ENCODE measurements at places on chromosomes 11 and 22. TPM values are rescaled to one million over a fixed set of nuclear protein-coding genes. Genes with fewer than 3 reads are reported as not detected.

Gene OR10D3
- total RNA-seq: not detected

Gene MS4A4A
- 67.0 TPM for total RNA-seq

Gene TMEM45B
- total RNA-seq: 0.19 TPM

Gene RELT
- total RNA-seq: 11.5 TPM

Gene DDB1
- 134 TPM for total RNA-seq

Gene SYT7
- 2.3 TPM for total RNA-seq

Gene KCNJ1
- 0.24 TPM for total RNA-seq

Gene SCO2
- total RNA-seq: 4.7 TPM

Gene MS4A15
- total RNA-seq: not detected

Gene ARHGEF17
- 201 TPM for total RNA-seq

Gene KRTAP5-9
- total RNA-seq: 0.57 TPM

- DNase-seq: no peak
Observed at GRCh38 chr11:5467527-5467926, 18.4 kb downstream of the OR51I2 start.

- no peak for DNase-seq
Observed at GRCh38 chr11:4048340-4048739, 46.3 kb upstream of the RRM1 start.

DNA sequence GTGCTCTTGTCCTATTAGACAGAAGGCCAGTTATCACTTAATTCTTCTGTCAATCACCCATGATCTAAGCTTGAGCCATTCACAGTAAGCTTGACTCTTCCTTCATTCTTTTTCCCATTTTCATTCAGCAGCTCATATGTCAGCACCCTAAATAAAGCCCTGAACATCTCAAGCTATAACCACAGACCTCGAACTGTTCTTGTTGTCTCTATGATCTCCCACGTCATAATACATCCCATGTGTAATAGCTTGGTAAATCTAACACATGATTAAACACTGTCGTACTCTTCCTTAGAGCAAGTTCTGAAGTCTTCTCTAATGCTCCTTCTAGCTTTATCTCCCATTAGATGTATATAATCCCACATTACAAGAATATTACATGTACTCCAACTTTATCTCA lies 14.4 kb downstream of the MUC15 start:
- DNase-seq: no peak

DNA sequence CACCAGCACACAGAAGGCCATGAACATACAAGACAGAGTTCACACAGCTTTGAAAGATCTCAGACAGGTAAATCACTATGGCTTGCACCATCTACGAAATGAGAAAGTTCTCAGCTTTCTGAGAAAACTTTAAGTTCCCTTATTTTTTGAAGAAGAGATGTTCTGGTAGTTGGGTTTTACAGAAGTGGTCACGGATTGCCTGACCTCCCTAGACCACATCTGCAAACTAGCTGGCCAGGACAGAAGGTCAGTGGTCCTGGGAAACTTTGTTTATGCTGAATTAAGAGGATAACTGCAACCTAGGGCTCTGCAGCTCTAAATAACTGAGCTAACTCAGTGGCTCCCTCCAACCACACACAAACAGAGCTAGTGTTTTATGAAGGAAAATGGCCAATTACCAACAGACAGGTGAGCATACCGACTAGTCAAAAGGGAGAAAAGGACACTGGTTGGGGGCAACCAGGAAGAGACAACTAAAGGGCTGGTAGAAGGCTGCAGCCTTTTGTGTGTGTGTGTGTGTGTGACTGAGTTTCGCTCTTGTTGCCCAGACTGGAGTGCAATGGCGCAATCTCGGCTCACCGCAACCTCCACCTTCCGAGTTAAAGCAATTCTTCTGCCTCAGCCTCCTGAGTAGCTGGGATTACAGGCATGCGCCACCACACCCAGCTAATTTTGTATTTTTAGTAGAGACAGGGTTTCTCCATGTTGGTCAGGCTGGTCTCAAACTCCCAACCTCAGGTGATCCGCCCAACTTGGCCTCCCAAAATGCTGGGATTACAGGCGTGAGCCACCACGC lies 8.5 kb upstream of the SCN2B start:
- DNase-seq: no peak

GRCh38 chr11:37087650-37088572 lies 489.9 kb upstream of the RAG2 start:
- no peak for DNase-seq

GRCh38 chr11:64245401-64245796 lies 1.3 kb downstream of the PPP1R14B start:
- DNase-seq: no peak

DNA sequence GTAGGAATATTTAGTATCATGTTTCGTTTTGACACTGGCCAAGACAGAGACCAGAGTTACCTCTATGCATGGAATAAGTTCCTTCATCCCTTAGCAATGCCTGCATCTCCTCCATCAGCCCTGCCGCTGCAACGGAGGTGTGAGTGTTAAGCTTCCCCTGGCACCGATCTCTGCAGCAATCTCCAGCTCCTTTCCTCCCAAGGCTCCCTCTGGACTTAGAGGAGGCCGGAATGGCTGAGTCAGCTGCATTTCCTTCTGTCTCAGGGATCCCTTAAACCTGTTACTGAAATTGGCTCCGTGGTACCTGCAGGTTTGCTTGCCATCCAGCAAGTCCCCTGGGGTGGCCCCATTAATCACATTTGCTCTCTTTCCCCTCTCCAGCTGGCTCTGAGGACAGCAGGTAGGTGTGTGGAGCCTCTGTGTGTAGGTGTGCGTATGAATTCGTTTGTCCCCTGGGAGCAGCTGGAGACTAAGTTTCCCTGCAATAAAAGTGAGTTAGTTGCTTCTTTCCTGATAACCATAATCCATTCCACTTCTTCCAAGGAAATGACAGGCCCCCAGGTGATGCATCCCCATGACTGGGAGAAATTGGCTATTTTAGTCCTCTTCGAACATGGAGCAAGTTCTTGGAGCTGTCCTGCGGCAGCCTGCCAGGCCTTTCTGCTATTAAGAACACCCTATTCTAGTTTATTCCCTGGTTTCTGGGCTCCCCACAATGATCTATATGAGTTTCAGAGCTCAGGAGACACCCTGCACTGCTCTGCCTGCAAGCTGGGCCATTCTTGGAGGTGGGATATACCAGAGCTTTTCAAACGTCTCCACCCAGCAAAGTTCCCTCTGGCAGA lies 457.2 kb upstream of the CADM1 start:
- DNase-seq: no peak

DNA sequence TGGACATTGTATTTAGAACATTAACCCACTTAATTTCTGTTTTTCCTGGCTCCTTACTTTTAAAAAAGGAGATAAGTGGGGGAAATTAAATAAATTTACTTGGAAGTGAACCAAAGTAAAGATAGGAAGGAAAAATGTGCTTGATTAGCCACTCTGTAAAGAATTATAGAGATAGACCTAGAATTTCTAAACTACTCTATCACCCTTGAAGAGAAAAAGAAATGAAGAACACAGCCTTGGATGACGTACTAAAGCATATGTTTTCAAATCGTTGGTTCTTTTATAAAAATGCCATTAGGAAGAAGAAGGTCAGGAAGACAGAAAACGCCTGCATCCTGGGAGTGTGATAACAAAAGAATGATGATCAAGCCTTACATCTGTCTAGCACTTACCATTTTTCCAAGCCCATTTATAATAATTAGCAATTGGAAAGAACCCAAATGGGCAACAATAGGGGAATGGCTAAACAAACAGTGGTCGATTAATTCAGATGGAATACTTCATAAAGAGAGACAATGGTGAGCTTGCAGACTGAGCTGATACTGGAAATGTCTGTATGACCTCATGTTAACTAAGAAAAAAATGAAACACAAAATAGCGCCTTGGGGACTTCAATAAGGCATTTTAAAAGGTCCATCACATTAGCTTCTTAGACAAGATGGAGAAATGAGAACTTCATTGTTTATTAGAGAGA lies 81.0 kb upstream of the LRRC55 start:
- no peak for DNase-seq

- no peak for DNase-seq
Observed at GRCh38 chr22:49533886-49534285, 293.8 kb downstream of the BRD1 start.

DNA sequence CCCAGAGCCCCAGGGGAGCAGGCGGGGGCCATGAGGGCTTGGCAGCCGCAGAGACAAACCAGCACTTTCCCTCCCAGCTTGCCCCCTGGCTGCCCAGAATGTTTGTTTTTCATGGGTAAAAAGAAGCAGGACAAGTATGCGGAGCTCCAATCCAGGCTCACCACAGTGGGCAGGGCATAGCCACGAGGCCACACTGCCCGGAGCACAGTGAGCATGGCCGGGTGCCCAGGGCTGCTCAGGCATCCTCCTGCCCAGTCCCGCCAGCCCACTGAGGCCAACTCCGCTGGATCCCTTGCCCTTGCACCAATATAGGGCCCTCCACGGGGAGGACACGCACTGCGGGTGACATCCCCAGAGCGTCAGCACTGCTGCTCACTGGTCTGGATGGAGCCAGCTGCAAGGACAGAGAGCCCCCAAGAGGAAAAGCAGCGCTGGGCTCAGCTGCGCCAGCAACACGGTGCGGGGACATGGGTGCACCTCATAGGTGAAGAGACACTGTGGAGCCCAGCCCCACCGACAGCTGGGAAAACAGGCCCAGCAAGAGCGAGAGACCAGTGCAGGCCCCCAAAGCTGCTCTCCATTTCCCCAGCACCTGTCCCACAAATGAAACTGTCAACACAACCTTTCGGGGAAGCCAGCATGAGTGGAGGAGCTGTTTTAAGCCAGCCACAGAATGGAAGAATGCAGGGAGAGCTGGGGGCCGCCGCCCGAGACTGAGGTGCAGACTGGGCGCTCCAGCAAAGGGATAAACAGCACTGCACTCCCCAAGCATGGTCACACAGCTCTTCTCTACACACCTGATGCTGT lies 24.8 kb downstream of the ARVCF start:
- DNase-seq: peak; percentile 89

GRCh38 chr11:123196060-123196714 lies 1.1 kb upstream of the CLMP start:
- DNase-seq: no peak

- DNase-seq: no peak
Observed at GRCh38 chr11:1453611-1454034, 33.0 kb downstream of the MOB2 start.

GRCh38 chr11:7332962-7333361 lies 81.3 kb downstream of the SYT9 start:
- no peak for DNase-seq

DNA sequence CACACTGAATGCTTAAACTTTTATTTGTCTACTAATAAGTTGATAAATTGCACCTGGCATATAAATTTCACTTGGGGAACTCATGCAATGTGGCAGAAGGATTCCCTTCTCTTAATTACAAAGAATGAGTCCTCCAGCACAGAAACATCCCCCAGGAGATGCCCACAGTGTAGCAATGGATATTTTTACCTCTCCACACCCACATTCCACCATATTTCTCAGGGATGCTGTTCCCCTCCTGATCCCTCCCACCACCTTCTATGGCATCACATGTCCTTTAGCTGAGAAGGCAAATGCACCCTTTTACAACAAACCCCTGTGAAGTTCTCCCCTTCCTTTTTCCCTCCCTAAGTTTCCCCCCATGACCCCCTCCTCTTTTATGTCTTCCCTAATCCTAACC lies 56.1 kb upstream of the UBASH3B start:
- DNase-seq: no peak

DNA sequence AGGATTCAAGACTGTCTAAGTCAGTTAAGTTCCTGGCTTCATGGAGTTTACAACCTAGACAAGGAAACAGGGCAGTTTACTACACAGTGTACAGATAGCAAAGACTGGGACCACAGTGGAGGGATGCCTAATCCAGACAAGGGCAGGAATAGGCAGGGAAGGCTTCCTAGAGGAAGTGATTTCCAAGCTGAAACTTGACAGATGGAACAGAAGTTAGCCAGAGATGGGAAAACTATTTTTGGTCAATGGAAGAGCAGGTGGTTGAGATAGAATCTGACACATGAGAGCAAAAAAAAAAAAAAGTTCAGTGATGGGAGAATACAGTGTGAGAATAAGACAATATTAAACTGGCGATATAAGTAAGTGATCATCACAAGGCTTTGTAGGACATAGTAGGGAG lies 1.3 kb downstream of the COA4 start:
- no peak for DNase-seq

DNA sequence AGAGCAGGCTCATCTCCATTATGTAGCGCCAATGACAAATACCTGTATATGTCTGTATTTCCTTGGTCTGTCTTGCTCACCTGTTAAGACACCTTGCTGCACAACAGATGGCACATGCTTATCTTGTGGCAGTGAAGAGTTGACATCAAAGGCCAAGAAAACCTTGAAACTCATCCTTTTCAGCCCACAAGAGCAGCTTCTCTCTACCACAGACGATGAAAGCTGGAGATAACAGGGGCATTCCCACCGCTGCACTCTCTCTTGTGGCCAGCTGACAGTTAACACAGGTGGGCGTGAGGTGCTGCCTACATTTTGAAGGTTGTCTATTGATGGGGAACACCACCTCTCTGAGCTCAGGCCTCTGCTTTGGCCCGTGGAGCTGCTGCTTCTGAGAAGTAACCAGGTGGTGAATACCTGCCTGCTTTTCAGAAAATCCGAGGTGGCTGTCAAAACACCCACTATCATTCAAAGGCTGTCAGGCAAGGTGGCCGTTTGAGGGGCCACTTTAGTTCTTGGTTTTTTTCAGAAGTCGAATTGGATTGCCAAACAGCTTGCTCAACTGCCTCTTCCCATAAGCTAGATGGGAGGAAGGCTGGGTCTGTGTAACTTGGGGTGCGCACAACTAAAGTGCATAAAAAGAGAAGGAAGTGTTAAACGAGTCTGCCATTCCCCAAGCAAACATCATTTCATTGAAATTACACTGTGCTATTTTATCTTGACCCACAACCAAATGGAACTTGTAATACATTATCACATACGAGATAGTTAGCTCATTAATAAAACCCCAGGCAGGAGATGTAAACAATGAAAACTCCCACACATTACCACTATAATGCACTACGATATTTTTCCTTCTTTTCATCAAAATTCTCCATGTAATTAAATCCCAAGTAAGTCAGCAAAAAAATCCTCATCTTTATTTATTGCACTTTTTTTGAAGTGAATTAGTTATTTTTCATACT lies 87.1 kb upstream of the RAG2 start:
- DNase-seq: no peak

DNA sequence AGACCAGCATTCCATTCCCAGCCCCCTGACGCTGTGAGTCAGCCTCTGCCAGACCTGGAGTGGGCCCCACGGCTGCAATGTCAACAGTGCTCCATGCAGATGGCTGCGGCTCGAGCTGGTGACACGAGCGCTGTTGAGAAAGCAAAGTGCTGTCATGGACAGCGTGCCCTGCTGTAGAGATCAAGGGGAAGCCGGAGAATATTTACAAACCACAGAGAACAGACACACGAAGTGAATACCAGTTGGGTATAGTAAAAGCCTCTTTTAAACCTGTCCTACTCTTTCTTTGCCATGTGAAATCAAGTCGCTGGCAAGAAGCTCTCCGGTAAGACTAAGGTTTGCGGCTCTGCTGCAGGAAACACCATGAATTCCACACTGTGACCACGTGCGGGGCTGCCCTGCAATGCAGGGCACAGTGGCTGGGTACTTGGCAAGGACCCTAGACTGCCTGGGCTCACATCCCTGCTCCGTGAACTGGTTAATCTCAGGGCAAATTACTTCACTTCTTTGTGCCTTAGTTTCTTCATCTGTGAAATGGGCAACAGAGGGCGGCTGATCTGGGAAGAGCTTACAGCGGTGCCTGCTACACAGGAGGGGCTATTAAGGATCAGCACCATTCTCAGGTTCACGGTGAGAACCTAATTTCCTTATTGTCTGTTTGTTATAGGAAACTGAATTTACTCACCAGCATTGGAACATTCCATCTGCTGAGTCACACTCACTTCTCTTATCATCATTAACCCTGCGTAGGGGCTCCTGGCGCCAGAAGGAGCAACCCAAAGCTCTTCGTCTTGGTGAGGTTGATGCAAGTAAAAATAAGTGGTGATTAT lies 27.8 kb upstream of the ELFN2 start:
- DNase-seq: no peak

GRCh38 chr22:49426098-49426497 lies 401.6 kb downstream of the BRD1 start:
- DNase-seq: no peak

Data from aorta (tissue), 5 donors.